NCI-H460 (cell line): ENCODE measurements at places on chromosomes 5 and 9.

- DNase-seq, result no peak
Observed at GRCh38 chr5:117103703-117104102, 529.1 kb upstream of the SEMA6A start.

DNA sequence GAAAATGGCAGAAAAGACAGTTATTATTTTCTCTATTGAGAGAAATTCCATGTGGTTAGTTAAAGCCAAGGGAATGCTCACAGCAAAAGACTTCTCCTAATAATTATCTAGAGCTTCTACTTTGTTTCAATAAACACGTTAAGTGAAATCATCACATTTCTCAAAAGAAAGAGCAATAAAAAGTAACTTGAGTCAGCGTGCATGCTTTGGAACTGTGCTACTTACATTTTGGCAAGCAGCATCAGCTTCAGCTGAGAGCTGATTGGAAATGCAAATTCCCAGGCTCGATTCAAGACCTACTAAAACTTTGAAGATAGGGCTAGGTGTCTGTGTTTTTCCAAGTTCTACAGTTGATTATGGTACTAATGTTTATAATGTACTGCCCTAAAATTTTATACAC lies 132.1 kb downstream of the CDH18 start:
- no peak for DNase-seq

- DNase-seq, result peak; percentile 13
Observed at GRCh38 chr5:59449905-59450644, 443.5 kb downstream of the PDE4D start.

DNA sequence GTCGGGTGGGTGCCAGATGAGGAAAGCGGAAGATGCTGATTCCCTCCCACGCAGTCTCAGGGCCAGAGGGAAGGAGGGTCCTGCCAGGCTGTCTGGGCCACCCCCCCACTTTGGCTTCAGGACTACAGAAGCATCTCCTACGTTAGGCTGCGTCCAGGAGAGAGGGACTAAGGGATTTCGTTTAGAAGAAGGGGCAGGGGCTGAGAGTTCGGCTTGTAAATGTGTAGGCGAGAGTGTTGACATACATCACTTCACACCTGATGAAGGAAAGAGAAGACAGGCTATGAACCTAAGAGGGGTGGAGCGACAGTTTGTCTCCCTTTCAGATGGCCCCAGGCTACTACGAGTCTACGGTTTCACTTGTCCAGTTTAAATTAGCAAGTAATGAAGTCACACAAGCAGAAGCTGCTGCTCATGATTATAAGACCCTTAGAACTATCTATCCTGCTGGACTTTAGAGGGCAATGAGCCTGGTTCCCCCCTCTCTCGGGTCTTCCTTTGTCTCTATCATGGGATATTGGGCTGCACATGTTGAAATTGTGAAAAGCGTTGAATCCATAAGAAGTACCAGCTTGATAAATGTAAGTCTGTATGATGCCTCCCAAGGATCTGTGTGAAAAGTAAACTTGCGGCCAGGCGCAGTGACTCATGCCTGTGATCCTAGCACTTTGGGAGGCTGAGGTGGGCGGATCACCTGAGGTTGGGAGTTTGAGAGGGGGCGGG lies 193.0 kb downstream of the AOPEP start:
- peak; percentile 76 for DNase-seq

DNA sequence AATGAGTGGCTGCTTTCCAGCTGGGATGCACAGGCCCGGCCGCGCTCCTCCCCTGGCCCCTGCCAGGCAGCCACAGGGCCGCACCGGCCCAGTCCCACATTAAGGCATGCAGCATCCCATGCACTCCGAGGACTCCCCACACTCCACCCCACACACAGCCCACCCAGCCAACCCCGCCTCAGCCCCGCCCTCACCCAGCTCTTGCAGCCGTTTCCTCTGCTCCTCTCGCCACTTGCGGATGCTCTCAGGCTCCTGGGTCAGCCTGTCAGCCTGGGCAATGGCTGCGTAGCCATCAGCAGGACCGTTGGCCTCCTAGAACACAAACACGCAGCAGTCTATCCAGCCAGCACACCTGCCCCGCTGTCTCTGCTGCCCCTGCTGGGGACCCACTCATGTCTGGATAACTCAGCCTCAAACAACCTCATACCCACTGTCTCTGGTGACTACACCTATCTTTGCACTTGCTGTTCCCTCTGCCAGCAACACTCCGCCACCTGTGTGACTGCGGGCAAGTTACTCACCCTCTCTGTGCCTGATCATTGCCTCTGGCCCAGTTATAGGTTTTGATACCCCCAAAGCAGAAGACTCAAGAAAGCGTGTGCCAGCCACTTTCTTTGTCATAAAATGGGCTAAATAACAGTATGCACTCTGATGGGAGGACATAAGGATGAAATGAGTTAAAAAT lies 9.3 kb downstream of the HIGD2A start:
- DNase-seq, result no peak

DNA sequence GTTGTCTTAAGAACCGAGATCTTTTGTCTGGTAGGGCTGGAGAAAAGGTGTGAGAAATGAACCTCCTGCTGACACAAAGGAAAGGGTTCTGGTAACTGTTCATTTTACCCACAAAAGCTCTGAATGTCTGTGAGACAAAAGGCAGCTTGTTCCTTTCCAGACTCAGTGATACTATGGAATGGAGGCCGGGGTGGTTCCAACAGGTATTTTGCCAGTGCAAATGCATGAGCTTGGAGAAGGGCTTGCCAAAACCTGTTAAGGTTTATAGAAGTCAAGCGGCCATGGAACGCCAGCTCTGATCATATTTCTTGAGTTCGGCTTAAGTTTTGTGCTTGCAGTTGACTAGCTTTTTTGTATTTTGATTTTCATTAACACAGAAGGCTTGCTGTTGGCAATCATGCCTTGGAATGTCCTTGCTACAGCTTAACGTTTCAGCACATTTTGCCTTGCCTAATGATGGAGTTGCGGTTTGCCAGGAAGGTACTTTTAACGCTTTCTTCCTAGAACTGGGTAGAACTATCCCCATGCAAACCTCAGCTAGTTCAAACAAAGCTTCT lies 328.6 kb downstream of the PIK3R1 start:
- no peak for DNase-seq

GRCh38 chr5:11791792-11792191 lies 112.5 kb downstream of the CTNND2 start:
- DNase-seq, result no peak

GRCh38 chr9:129027224-129027684 lies 877 bp downstream of the SH3GLB2 start:
- no peak for DNase-seq

DNA sequence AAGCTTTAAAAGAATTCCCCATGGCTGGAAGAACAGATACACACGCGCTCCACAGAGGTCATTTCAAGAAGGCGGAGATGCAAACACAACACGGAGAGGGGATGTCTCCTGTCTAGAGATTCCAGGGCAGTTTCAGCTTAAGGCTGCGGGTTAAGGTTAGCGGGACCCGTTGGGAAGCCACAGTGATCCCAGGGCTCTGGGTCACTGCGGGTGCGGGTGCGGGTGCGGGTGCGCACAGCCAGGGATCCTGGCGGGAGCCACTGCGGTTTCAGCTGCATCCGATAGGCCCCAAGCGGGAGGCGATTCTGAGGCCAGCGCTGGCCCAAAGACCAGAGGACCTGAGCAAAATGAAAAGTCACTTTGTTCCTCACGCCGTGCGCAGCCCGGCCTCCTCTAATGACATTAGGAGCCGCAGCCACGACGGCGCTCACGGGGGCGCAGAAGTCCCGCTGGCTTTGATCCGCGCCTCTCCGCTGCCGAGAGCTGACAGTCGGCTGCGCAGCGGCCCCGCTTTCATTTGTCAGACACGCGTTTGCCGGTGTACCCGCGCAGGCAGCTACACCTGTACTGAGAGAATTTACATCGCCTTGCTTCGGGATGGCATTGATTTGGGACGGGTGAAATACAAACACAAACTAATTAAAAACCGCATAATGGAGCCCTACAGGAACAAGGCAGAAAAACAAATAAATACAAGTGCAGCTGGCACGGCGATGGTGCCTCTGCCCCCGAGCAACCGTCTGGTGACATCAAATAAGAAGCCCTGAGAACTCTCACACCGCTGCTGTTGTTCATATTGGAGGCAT lies 5.3 kb upstream of the IRX1 start:
- DNase-seq, result no peak

- DNase-seq, result no peak
Observed at GRCh38 chr5:102855681-102856388, 100.7 kb downstream of the PAM start.

- no peak for DNase-seq
Observed at GRCh38 chr9:34256987-34257585, 72.0 kb downstream of the KIF24 start.

DNA sequence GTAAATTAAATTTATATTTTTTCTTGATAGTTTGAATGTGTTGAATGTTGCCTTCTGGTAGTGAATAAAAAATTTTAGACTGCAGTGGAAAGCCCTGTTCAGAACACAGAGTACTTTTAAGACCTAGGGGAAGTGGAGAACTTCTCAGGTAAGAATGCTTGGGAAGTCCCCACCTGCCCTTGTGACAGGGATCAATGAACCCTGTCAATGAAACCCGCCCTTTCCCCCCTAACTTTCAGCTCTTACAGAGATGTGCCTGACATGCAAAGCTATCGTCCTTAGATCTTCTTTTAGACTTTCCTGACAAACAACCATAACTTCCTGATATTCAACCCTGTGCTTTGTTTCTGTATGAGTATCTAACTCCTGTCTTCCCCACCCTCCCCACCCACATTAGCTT lies 562.7 kb downstream of the TLE4 start:
- no peak for DNase-seq

DNA sequence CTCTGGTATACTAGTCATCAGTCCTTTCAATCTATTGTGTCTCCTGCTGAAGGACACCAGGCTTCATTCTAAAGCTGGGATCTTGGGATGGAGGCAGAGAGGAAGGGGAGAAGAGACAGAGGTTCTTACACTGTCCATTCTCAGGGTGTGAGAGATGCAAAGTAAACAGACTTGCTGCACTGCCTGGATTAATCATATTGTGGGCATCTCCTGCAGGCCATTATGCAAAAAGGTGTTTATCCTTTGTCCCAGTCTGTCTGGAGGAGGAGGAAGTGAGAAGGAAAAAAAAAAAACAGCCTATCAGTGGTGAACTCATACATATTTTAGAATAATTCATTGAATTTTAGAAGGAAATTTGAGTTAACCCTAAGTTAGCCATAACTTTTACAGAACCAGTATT lies 92.9 kb upstream of the TNPO1 start:
- DNase-seq, result no peak

DNA sequence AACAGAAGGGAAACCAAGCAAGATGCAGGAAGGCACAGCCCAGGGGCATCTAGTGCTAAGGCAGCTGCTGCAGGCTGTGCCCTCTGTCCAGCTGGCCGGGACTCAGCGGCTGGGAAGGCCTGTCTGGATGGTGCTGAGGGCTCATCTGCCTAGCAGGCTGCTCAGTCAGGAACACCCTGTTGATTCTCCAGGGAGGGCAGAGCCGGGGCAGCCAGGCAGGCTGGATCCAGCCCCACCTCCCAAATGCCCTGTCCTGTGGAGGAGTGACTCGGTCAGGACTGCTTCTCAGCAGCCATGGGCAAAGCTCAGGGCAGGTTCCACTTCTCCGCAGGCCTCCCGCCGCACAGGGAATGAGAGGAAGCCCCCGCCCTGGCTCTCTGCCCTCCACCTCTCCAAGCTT lies 7.8 kb upstream of the LCN9 start:
- DNase-seq, result no peak

- no peak for DNase-seq
Observed at GRCh38 chr5:129631961-129632360, 115.9 kb upstream of the MINAR2 start.

DNA sequence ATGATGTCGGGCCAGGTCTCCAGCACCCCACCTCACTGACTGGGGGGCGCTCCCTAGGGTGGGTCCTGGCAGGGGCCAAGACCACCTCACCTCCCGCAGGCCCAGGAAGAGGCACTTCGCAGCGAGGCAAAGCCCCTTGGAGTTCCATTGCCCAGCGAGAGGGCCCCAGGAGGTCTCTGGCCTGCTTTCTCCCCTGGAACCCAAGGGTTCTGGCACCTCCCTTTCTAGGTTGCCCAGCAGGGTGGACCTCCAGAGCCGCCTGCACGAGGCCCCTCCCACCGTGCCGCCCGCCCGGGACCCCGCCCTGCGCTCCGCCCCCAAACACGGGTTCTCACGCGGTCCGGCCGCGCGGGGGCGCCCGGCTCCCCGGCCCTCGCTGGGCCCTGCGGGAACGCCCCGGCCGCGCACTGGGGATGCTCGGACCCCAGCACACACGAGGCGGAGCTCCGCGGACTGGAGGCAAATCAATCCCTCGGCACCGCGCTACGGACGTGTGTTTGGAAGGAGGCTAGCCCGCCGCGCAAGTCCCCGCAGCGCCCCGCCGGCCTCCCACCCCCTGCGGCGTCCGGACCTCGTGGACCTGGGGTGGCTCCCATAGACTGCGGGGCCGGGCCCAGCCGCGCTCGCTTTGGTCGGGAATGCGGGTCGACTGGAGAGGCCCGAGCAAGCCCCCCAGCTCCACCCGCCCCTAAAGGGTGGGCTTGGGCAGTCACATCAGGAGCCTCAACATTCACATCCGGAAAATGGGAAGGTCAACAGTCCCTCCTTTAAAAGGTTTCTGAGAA lies 99.5 kb upstream of the LMX1B start:
- peak; percentile 57 for DNase-seq

DNA sequence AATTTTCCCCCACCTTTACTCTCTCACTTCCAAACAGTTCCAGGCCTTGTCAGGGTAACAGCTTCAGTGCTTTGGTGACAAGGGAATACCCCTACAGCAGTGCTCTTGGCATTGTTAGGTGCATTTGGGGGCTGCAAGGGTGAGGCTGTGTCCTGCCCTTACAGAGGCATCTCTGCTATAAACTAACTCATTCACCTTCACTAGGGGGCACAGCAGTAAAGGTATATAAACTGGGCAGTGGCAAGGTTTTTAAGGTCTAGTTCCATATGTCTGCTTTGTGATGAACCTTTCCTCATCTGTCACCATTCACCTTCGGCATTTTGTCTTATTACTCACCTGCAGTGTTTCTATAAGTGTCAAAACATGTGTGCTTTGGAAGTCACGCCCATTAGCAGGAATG lies 79.1 kb upstream of the GPR151 start:
- DNase-seq, result no peak

DNA sequence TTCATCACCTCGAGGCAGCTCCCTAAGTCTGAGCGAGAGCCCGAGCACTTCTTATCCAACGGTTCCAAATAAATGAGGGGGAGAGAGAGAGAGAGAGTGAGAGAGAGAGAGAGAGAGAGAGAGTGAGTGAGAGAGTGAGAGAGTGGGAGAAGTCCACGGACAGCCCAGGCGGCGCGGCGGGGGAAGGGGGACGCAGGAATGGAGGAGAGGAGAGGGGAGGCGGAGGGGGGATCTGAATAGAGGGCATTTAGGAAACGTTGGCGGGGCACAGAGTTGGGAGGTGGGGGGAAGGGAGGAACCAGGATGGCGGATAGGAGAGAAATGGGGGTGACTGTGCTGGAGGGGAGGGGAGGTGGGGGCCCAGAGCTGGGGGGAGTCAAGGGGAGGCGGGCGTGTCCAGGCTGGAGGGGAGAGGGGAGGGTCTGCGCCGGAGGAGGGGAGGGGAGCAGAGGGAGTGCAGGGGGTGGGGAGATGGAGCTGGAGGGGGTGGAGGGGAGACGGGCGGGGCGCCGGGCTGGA lies 398 bp upstream of the BASP1 start:
- no peak for DNase-seq

GRCh38 chr5:178483620-178484019 lies 106.6 kb downstream of the COL23A1 start:
- no peak for DNase-seq

- no peak for DNase-seq
Observed at GRCh38 chr9:97561501-97561900, 60.0 kb downstream of the TMOD1 start.
